Naive B cell (primary cell): ENCODE measurements at places on chromosomes 13 and 19. TPM values are rescaled to one million over a fixed set of nuclear protein-coding genes. Genes with fewer than 3 reads are reported as not detected.
A peak's percentile ranks its signal among the peaks of the same experiment; 100 is the strongest.

The N4BP2L2 gene
- polyA plus RNA-seq = 187 TPM

The TEX29 gene
- polyA plus RNA-seq = not detected

The GARIN5A gene
- polyA plus RNA-seq = 0.63 TPM

The SIGLEC10 gene
- polyA plus RNA-seq = 57.5 TPM

The CGB3 gene
- not detected for polyA plus RNA-seq

The FAAP24 gene
- polyA plus RNA-seq = 2.8 TPM

GRCh38 chr13:41931337-41931736 lies 29.6 kb downstream of the VWA8 start:
- H3K27me3 ChIP-seq = no peaks in the 10 kb centered on the region
- H3K36me3 ChIP-seq = peaks cover 33% of the 10 kb centered on the region
- no peak for DNase-seq
- peaks cover 24% of the 10 kb centered on the region for H3K4me1 ChIP-seq

DNA sequence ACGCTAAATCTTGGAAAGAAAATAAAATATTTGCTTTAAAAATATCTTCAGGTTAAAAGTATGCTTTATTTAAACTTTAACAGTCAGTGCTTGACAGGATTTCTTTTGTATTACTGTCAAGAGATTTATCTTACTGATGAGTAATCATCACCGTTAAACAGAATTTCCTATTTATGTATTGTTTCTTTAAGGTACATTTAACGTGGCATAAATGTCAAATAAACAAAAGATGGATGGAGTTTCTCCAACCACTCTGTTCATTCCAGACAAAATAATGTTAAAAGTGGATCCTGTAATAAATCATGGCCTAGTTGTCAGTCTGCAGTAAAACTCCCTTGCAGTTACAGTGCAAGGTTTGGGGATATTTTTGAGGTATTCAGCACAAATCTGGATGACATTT lies 298.3 kb downstream of the DIAPH3 start:
- DNase-seq = no peak
- H3K27ac ChIP-seq = no peak overlapping the region
- no peak overlapping the region for H3K4me3 ChIP-seq
- H3K27me3 ChIP-seq = no peaks in the 10 kb centered on the region
- no peaks in the 10 kb centered on the region for H3K36me3 ChIP-seq
- no peaks in the 10 kb centered on the region for H3K4me1 ChIP-seq

DNA sequence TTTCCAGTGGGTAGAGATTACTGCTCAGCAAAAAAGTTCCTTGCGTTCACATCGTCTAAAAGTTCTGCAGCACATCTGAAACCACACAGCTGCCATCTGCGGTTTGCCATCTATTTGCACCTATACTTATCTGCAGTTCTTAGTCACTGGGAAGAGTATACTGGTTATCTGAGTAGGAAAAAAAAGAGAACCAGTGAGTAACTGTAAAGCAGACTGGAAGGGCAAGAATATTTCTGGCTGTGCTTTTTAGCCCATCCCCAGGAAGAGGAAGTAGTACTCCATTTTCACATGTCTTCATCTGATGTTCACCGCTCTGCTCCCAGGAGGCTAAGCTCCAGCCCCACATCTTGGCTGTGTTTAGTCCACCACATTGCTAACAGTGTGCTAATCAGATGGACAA lies 35.6 kb downstream of the EFNB2 start:
- peaks cover 11% of the 10 kb centered on the region for H3K4me1 ChIP-seq
- H3K27ac ChIP-seq = no peak overlapping the region
- peaks cover 6% of the 10 kb centered on the region for H3K36me3 ChIP-seq
- peaks cover 50% of the 10 kb centered on the region for H3K27me3 ChIP-seq
- DNase-seq = no peak
- no peak overlapping the region for H3K4me3 ChIP-seq

DNA sequence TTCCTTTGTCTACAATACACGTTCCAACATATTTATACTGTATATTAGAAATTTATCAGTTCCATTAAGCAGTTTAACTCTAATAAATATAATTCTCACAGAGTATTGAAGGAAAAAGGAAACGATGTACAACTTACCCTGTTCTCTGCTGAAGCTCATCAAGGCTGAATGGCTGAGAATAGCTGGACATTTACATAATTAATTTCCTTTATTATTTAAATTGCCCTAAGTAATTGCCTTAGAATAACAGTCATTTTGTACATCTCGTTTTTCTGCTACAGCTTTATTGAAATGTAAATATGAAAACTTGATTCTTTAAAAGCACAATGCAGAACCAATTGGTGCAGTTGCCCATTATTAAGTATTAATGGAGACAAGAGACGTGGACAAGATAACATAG lies 648.3 kb upstream of the ATXN8OS start:
- no peaks in the 10 kb centered on the region for H3K4me1 ChIP-seq
- no peak for DNase-seq
- H3K27me3 ChIP-seq = no peaks in the 10 kb centered on the region
- no peaks in the 10 kb centered on the region for H3K36me3 ChIP-seq
- no peak overlapping the region for H3K27ac ChIP-seq

DNA sequence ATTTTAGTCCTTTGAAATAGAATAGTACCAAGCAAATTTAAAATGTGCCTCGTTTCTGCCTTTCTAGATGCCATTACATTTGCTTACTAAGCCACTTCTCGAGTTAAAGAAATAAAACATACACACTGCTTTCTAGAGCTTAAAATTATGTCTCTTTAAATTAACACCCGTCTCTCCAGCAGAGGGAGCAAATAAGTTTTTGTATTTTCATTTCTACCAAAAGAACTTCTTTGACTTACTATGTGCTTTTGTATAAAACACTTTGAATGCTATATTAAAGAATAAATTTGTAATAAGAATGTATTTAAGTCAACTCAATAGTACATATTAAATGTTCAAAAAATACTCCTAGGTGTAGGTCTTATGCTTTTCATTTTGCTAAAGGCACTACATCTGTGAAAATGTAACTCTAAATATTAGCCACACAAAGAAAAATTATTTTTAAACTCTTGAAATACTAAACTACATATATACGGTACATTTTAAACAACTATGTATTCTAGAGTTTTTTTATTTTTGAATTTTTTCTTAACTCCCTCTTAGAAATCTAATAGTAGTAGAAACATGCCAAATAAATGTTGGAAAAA lies 269.3 kb upstream of the MIR17HG start:
- DNase-seq = no peak
- no peak overlapping the region for H3K27ac ChIP-seq
- no peak overlapping the region for H3K4me3 ChIP-seq
- H3K4me1 ChIP-seq = no peaks in the 10 kb centered on the region
- H3K36me3 ChIP-seq = no peaks in the 10 kb centered on the region
- no peaks in the 10 kb centered on the region for H3K27me3 ChIP-seq

- no peaks in the 10 kb centered on the region for H3K36me3 ChIP-seq
- no peak overlapping the region for H3K27ac ChIP-seq
- H3K27me3 ChIP-seq = peaks cover 18% of the 10 kb centered on the region
- H3K4me1 ChIP-seq = peaks cover 24% of the 10 kb centered on the region
These were observed 4.6 kb downstream of the IRF2BP1 start for GRCh38 chr19:45881082-45881908.

DNA sequence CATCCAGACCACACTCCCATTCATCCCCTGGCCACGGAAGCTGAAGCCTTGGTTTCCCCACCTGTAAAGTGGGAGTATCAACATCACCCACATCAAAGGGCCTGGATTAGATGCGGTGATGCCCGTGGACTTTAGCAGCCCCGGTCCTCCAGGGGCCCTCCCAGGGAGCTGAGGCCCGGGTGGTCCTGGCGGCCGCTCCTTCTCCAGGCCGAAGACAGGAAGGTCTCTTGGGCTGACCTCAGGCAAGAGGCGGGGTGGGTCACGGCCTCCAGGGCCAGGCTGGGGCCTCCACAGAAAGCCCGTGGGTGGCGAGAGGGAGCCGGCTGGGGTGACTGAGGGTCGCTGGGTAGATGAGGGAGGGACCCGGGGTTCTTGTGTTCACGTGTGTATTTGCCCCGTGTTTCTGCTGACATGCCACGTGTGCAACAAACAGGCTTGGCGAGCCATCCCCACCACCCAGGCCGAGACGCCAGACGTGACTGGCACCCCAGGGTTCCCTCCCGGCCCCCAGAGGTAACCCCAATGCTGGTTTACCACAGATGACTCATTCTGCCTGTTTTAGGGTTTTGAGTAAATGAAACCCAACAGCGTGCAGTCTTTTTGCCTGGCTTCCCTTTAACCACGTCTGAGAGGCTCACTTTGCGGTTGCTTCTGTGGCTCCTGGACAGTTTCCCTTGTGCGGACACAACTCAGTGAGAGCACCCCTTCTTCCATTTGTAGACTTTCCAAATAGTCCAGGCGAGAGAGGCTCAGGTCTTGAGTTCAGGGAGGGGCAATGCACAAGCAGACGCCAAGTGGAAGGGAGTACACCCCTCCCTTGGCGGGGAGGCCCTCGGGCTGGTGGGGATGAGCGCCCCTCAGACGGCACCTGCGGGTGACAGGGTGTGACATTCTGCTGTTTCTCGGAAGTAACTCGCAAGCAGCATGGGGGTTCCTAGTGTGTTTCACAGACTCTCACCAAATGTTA lies 42.9 kb downstream of the C13orf46 start:
- H3K4me3 ChIP-seq = no peak overlapping the region
- H3K36me3 ChIP-seq = no peaks in the 10 kb centered on the region
- no peaks in the 10 kb centered on the region for H3K4me1 ChIP-seq
- no peak overlapping the region for H3K27ac ChIP-seq
- H3K27me3 ChIP-seq = peaks cover 35% of the 10 kb centered on the region

- no peaks in the 10 kb centered on the region for H3K36me3 ChIP-seq
- H3K27ac ChIP-seq = no peak overlapping the region
- no peak for DNase-seq
- H3K4me1 ChIP-seq = no peaks in the 10 kb centered on the region
- H3K4me3 ChIP-seq = no peak overlapping the region
These were observed 131.1 kb upstream of the GJB6 start for GRCh38 chr13:20363172-20363571.

DNA sequence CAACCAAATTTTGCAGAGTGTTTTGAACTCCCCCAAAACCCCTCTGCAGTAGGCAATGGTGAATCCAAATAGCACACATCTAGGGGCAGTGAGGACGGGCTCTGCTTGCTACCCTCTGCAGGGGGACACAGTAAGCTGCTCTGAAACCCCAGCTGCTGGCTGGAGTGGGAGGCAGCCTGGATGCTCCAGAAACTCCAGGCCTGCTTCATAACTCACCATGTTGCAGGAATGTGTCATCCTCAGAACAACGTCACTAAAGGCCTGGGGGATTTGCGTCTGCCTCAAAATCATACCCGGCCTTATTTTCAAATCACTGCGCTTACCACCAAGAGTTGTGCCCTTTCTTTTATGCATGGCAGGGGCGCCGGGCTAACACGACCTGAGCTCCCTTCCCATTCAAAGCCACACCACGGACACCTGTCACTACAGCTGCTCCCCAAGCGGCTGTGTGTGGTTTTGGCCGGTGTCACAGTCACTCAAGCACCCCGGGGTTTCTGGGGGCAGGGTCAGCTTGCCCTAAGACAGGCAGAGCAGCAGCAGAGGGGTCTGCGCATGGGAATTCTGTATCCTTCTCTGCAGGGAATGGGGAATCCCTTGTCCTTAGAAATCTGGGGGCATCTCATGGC lies 93.9 kb downstream of the TSHZ3 start:
- DNase-seq = no peak
- H3K4me1 ChIP-seq = no peaks in the 10 kb centered on the region
- H3K27ac ChIP-seq = no peak overlapping the region
- H3K4me3 ChIP-seq = no peak overlapping the region

DNA sequence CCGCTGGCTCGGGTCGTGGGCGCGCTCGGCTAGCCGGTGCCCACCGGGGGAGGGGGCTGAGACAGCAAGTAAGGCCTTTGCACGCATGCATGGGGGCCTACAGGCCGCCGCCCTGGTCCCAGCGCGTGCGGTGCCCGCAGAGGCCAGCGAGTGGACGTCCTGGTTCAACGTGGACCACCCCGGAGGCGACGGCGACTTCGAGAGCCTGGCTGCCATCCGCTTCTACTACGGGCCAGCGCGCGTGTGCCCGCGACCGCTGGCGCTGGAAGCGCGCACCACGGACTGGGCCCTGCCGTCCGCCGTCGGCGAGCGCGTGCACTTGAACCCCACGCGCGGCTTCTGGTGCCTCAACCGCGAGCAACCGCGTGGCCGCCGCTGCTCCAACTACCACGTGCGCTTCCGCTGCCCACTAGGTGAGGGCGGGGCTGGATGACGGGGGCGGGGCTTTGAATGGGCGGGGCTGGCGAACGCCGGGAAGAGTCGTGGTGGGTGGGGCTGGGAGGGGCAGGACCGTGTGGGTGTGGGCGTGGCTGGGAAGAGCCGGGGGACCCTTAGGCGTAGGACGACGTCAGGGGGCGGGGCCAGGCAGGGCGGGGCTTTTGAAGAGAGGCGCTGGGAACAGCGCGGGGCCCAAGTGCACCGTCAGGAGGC lies 2.1 kb downstream of the CILP2 start:
- H3K4me3 ChIP-seq = peak overlapping the region; percentile 76
- H3K36me3 ChIP-seq = no peaks in the 10 kb centered on the region
- H3K4me1 ChIP-seq = peaks cover 32% of the 10 kb centered on the region
- peaks cover 46% of the 10 kb centered on the region for H3K27me3 ChIP-seq
- no peak overlapping the region for H3K27ac ChIP-seq
- DNase-seq = no peak

DNA sequence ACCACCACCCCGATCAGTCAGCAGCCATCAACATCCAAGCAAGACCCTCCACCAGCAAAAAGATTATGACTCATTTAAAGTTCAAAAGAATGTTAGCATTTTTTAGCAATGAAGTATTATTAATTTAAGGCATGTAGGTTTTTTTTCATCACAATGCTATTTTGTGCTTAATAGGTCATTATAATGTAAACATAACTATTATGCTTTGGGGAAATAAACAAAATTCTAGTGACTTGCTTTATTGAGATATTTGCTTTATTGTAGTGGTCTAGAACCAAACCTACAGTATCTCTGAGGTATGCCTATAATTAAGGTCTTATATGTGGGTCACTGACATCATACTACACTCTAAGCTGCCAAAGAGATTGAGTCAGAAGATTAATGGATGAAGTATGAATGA lies 20.0 kb downstream of the KLF12 start:
- H3K36me3 ChIP-seq = peaks cover 31% of the 10 kb centered on the region
- DNase-seq = no peak
- no peak overlapping the region for H3K27ac ChIP-seq
- H3K4me1 ChIP-seq = peaks cover 42% of the 10 kb centered on the region

DNA sequence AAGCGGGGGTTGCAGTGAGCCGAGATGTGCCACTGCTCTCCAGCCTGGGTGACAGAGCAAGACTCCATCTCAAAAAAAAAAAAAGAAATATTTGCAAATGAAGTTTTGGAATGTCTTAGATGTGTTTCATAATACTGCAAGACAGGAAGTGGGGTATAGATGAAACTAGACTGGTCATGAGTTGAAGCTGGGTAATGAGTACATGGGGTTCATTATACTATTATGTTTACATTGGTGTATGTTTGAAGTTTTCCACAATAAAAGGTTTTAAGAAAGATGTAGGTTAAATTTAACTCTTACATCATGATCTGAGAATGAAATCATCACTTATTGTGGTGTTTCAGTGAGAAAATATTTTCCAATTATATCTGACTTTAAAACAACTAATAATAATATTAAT lies 19.0 kb downstream of the FNDC3A start:
- H3K36me3 ChIP-seq = peaks cover 32% of the 10 kb centered on the region
- no peak for DNase-seq
- H3K27ac ChIP-seq = no peak overlapping the region
- H3K4me1 ChIP-seq = peaks cover 16% of the 10 kb centered on the region

- H3K4me3 ChIP-seq = no peak overlapping the region
- H3K4me1 ChIP-seq = no peaks in the 10 kb centered on the region
- H3K27ac ChIP-seq = no peak overlapping the region
- H3K36me3 ChIP-seq = no peaks in the 10 kb centered on the region
- no peak for DNase-seq
These were observed 274.5 kb upstream of the NBEA start for GRCh38 chr13:34667286-34668218.

GRCh38 chr19:3278294-3278693 lies 53.8 kb downstream of the CELF5 start:
- DNase-seq = no peak
- H3K27ac ChIP-seq = no peak overlapping the region
- peaks cover 60% of the 10 kb centered on the region for H3K27me3 ChIP-seq
- no peaks in the 10 kb centered on the region for H3K36me3 ChIP-seq
- no peak overlapping the region for H3K4me3 ChIP-seq
- H3K4me1 ChIP-seq = peaks cover 12% of the 10 kb centered on the region
